Brain pericyte (primary cell): ENCODE measurements at places on chromosomes 6 and 20.

DNA sequence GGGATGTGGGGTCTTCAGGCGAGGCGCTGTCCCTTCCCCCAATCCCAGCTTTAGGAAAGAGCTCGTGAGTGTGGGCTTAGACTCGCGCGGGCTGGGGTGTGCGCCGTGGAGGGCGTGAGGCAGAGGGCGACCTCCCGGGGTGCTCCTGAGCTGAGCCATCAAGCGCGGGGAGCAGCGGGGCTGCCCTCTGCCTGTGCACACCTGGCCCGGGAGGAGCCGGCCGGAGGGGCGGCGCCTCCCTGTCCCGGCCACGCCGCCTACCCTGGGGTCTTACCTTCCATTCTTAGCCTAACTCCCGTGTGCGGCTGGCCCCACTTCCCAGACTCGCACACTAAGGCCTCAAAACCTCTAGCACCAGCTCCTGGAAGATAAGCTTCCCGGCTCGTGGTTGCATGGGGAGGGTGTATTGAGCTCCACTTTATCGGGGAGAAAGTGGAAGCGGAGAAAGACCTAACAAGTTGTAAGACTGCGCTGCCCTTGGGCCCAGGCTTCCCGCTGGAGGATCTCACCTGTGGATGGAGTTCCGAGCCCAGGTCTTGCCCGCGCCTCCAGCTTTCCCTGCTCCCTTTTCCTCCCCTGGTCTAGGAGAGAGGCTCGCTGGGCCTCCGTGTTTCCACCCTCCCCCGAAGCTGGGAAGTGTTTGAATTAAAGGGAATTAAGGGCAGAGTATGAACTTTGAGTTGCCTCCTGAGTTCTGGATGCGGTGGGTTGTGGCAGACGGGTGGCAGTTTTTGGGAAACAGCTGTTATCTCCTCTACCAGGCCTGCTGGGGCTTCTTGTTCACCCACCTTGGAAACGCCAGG lies 1.2 kb downstream of the DNMT3B start:
- DNase-seq, result no peak

GRCh38 chr6:26336355-26337198 lies 28.4 kb upstream of the BTN3A2 start:
- no peak for DNase-seq

DNA sequence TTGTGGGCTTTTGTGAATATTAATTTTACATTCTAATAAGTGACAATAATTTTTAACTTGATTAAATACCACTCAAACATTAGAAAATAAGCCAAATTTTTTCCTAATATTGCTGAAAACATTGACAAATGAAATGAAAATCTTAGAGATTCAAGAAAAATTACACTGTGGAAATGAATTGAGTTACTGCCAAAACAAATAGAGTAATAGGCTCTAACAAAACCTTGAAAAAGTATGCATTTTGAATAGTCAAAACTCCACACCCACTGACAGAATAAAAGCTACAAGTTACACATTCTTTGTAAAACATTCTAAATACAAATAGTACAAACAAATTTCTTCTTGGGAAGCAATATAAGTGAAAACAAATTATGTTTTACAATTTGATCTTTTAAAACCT lies 5.9 kb downstream of the TBX18 start:
- no peak for DNase-seq

- DNase-seq, result no peak
These were observed 190.7 kb downstream of the C6orf118 start for GRCh38 chr6:165118736-165119135.

DNA sequence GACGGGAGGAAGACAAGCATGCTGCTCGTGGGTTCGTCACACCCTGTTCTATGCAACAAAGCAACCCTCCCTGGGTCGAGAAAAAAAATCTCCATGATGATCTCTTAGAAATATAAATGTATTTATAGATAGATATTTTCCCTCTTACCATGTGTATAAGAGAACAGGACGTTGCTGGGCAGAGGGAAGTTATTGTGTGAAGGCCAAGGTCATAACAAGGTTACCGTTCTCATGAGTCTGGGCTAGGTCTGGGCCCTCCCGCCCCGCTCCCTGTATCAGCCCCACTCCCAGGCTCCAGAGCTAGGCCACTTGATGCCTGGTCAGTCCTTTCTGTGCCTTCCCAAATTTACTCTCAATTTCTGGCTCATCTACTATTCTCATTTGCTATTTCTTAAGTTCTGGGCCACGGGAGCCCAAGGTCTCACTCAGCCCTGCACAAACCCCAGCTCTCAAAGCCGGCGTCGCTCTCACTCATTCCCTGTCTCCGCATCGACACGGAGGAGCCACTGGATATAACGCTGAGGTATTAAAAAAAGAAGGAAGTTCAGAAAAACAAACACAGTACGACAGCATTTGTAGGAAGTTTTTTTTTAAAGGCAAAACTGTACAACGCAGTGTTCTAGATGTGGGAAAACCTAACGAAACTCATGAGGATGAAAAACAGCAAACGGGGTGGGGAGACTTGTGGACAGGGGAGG lies 96.8 kb downstream of the PSMG4 start:
- no peak for DNase-seq

DNA sequence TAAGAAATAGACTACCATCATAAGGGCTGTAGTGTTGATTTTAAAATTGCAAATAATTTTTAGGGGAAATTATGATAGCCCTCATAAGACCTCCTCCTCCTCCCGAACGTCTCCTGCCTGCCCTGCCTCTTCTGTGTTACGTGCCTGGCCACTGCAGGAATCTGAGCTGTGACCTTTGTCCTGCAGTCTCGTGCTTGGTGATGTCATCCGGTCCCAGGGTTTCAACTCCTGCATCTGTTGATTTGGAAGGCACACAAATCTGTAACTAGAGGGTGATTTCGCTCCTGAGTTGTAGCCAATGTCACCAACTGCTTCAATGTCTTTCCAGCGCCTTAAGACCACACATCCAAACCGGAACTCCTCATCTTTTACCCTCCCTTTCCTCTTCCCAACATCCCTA lies 163.2 kb downstream of the AIG1 start:
- no peak for DNase-seq

- DNase-seq, result no peak
These were observed 48.0 kb downstream of the MUC22 start for GRCh38 chr6:31058128-31058894.

- DNase-seq, result no peak
These were observed 64.5 kb downstream of the AKAP7 start for GRCh38 chr6:131199568-131200272.

DNA sequence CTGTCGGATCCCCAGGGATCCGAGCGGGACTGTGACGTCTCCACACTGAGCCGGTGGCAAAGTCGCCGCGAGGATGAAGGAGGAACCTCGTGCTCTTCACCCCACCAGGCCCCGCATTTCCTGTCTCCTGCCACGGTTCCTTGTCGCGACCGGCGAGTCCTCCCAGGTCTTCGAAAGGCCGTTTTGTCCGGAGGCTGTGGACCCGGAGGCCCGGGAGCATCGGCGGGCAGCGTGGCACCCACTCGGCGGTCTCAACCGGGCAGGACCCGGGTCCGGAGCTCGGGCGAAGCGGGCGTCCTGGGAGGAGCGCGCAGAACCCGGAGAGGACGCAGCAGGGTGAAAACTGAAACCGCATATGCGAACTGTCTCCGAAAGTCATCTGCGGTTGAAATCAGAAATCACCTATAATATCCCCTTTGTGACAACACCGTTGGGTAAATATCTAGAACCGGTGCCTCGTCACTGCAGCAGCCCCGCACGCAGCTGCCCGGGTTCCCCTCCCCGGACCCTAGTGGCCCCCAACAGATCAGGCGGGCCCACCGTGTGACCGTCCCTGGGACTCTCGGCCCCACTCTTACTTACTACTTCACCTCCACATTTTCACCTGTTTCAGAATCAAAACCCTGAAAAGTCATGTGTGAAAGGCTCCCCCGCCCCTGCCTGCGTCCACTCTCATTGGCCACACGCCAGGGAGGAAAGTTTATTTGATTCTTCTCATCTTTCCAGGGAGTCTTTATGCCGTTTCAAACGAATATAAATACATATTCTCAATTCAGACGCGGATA lies 3.1 kb upstream of the ULBP2 start:
- no peak for DNase-seq

DNA sequence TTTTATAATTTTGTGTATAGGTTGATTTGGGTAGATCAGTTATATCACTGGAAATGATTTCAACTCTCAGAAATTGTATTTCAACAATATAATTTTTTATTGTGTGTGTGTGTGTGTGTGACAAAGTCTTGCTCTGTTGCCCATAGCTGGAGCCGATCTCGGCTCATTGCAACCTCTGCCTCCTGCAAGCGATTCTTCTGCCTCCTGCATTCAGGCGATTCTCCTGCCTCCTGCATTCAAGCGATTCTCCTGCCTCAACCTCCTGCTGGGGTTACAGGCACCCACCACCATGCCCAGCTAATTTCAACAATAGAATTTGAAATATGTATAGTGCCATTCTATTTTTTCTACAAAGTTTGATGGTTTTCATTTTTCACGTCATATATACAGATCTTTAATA lies 24.1 kb downstream of the AFDN start:
- no peak for DNase-seq

GRCh38 chr6:151269321-151269995 lies 29.7 kb downstream of the AKAP12 start:
- no peak for DNase-seq

DNA sequence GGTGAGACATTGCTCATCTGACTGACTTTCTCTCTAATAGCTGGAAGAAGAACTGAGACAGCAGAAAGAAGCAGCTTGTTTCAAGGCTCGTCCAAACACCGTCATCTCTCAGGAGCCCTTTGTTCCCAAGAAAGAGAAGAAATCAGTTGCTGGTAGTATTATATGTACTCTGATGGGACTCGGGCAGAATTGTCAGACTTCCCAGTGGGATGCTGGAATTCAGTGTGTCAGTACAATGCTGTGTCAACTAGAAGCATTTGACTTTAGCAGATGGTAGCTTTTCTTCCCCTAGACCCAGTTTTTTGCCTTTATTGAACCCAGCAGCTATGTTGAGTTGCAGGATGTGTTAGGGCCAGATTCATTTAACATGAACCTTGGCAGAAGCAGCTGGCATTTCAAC lies 21.8 kb upstream of the MYLK2 start:
- DNase-seq, result no peak

DNA sequence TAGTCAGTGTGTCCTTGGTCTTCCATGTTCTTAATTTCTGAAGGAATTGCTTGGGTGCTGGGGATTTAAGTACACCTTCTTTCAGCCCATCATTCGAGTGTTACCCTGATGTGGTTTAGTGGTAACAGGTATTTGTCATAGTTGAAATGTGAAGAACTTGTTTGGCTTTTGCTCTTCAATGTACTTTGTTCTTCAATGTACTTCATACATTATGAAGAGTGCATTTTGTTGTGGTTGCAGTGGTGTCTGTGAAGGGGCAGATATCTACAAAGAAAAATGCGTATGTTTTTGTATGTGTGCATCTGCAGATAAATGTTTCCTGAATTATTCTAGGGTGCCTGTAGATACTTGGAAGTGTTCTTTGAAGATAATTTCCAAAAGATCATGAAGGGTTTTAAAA lies 111.2 kb upstream of the SUPT3H start:
- DNase-seq, result no peak

DNA sequence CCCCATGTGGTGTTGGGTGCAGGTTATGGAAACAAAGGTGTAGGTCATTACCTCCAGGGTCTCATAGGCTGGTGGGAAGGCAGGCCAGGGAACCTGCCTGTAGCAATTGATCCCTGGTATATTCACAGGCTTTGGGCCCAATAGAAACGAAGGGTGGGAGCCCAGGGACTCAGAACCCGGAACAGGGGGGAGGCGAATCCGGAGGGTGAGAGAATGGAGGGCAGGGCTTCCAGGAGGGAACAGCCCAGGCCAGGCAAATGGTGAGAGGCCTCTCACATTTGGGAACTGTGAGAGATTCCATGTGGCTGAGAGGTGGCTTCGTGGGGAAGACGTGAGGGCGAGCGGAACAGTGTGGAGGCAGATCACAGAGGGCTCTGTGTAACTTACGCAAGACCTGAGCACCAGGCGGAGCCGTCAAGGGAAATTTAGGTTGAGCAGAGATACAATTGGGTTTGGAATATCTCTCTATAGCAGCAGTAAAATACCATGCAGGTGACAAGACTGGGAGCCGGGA lies 267.1 kb downstream of the ERMARD start:
- DNase-seq, result no peak

GRCh38 chr6:36336779-36337241 lies at the start of gene BNIP5:
TSS of gene BNIP5 (minus strand) at chr6:36336888. CDS start at chr6:36330690, 6,198 bp downstream.
- no peak for DNase-seq

DNA sequence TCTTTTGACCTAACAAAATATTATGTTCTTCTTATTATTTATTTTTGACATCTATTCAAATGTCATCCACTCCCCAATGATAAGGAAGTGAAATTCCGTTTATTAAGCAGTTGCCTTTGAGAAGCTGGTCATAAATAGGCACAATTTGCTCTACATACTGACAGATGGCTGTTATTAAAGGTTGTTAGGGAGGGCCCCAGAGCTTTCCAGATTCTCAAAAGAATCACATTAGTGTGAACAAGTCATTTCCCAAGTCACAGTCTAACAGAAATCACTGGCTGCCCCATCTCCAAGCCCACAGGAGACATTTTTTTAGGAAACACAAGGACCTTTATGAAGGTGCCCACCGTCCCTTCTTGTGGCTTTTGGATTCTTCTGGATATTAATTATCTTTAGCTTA lies 172.4 kb downstream of the MEI4 start:
- no peak for DNase-seq

GRCh38 chr6:89596056-89596455 lies 42.5 kb downstream of the LYRM2 start:
- no peak for DNase-seq

DNA sequence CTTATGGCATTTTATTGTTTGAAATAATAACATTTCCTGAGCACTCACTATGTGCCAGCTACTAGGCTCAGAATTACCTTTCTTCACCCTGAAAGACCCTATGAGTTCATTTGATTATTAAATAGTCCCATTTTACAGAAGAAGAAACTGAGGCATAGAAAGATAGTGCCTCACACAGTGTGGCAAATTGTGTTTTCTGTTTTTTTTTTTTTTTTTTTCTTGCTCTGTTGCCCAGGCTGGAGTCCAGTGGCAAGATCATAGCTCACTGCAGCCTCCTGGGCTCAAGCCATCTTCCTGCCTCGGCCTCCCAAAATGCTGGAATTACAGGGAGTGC lies 59.7 kb upstream of the PTPN1 start:
- DNase-seq, result no peak

DNA sequence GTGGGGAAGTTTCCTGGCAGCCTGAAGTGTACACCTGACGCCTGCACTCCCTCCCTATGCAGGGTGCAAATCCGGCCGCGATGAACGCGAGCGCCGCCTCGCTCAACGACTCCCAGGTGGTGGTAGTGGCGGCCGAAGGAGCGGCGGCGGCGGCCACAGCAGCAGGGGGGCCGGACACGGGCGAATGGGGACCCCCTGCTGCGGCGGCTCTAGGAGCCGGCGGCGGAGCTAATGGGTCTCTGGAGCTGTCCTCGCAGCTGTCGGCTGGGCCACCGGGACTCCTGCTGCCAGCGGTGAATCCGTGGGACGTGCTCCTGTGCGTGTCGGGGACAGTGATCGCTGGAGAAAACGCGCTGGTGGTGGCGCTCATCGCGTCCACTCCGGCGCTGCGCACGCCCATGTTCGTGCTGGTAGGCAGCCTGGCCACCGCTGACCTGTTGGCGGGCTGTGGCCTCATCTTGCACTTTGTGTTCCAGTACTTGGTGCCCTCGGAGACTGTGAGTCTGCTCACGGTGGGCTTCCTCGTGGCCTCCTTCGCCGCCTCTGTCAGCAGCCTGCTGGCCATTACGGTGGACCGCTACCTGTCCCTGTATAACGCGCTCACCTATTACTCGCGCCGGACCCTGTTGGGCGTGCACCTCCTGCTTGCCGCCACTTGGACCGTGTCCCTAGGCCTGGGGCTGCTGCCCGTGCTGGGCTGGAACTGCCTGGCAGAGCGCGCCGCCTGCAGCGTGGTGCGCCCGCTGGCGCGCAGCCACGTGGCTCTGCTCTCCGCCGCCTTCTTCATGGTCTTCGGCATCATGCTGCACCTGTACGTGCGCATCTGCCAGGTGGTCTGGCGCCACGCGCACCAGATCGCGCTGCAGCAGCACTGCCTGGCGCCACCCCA lies 1.2 kb downstream of the GPR6 start:
- no peak for DNase-seq
